Germinal center (tissue), 1 donor: ENCODE measurements at places on chromosomes 2 and 18.

DNA sequence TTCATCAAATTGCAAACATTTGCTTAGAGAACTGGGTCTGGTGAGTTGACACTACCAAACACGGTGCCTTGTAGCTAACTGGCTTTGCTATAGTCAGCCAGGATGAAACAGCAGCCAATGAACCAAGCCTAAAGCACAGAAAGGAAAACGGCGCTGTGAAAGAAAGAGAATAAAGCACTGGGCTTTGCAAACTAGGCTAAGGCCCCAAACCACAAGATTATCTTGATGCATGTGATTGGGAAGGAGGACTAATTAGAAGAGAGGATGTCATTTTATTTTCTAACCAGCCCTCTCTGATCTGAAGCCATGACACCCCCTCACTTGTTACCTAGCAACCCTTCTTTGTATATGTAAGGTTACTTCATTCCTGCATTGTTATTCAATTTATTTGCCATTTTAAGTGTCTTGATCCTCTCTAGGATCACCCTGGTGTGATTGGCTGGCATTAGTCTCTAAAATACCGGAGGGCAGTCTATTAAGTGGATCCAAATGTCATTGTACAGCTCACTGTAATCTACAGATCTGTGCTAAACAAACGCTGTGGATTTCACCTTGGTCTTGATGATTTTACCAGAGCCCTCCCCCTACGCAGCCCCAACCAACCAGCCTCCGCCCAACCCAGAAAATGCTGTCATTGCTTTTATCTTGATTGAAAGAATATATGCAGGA, 395.4 kb upstream of the ACVR2A start:
- DNase-seq, result no peak

GRCh38 chr2:110215566-110216158, 3.3 kb upstream of the MTLN start:
- no peak for DNase-seq

GRCh38 chr18:22456547-22456946, 38.8 kb upstream of the CTAGE1 start:
- no peak for DNase-seq

DNA sequence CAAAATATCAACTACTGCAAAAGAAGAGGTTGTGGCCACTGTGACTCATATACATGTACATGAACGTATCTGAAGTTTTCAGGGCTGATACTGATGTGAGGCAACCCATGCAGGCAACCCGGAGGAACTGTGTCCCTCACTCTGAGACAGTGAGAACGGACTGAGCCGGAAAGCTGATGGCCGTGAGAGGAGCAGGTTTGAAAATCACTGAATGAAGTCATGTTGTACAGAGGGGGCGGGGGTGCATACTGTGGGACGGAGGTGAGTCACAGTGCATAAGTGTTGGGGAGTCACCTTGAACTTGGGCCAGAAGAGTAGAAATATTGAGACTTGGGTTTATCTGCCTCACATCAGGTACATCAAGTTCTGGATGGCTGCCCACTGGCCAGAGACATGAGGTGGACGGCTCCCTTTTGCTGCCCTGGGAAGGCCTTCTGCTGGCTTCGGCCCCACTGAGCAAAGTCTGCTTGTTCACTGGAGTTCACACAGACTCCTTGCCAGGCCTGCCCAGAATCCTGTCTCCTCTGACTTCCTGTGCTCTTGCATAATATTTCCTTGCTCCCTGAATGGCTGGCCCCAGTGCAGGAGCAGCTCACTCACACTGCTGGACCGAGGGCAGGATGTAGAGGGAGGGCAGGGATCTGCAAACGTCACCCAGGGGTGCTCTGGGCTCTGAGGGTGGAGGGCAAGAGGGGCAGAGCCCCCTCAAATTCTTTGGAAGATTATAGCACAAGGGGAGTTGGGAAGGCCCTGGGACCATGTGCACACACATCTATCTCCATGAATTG, 18.1 kb downstream of the EPAS1 start:
- DNase-seq, result no peak

GRCh38 chr2:46480562-46480961, 1.2 kb downstream of the TMEM247 start:
- no peak for DNase-seq

DNA sequence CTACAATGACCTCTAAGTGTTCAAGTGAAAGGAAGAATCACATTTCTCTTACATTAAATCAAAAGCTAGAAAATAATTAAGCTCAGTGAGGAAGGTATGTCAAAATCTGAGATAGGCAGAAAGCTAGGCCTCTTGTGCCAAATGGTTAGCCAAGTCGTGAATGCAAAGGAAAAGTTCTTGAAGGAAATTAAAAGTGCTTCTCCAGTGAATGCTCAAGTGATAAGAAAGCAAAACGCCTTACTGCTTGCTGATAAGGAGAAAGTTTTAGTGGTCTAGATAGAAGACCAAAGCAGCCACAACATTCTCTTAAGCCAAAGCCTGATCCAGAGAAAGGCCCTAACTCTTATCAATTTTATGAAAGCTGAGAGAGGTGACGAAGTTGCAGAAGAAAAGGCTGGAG, 932.3 kb upstream of the ACVR2A start:
- no peak for DNase-seq

GRCh38 chr2:209321076-209321475, 102.8 kb upstream of the MAP2 start:
- no peak for DNase-seq

- DNase-seq, result peak; percentile 69
Measured at GRCh38 chr2:177392373-177393202, at the start of gene AGPS. Gene AGPS (plus strand): TSS chr2:177392773. CDS start chr2:177392790, 17 bp downstream.

GRCh38 chr2:237529452-237530402, 36.6 kb upstream of the PRLH start:
- DNase-seq, result peak; percentile 54

GRCh38 chr2:234565201-234565600, 68.3 kb upstream of the ARL4C start:
- DNase-seq, result peak; percentile 24

GRCh38 chr18:67402543-67402942, 114.0 kb downstream of the DSEL start:
- DNase-seq, result no peak

DNA sequence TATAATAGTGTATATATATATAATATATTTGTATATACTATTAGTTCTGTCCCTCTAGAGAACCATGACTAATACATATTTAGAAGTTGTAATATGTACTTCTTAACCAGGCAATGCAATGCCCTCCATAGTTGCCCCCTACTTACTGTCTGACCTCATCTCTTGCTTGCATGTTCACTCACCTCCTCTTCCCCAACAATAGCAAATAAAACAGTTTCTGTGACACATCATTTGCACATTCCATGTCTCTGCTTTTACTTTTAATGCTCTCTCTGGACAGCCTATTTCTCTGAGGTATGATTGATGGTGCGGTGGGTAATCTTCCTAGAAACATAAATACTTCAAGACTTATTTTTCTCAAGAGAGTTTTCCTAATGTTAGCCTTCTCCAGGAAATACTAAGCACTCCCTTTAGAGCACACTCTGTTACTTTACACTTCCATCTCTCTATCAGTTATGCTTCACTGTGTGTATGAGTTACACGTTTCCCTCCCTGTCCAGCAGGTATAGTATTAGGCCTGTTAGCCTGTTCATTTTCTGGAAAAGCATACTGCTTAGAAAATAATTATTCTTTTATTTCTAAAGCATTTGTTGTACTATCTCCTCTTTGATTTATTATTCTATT, 295.6 kb upstream of the LRATD1 start:
- no peak for DNase-seq

DNA sequence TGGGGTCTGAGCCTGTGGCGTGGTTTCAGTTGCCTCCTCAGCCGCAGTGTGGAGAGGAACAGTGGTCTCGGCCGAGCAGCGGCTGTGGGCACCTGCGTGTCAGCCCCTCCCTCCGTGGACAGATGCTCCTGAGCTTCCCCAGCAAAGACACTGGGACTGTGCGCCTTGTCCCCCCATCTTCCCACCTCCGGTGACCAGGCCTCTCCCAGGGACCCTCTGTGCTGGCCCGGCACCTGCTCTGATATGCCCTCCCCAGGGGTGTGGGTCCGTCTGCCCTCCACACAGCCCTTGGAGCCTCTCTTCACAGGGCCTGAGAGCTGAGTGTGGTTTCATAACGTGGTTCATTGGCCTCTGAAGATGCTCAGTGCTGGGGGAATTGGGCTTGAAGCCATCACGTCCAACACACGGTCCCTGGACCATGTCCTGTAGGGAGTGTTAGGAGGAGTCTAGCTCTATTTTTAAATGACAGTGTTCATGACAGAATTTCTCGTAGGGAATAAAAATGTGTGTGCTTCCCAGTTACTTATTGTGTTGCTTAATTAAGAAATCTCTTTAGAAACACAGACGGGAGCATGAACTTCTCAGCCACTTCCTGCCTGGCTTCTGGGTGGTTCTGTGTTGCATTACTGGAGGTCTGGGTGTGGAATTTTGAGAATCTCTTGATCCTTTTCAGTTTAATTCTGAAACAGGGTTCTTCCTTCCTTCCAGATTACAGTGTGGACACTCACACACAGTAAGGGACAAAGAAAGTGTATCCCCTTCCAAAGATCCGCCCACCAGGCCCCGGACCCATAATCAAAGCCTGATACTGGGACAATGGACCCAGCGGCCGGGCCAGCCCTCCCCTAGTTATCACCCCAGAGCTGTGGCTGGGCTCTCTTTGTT, 110.7 kb downstream of the NFATC1 start:
- peak; percentile 53 for DNase-seq

GRCh38 chr2:115105966-115106365, 663.5 kb downstream of the DPP10 start:
- DNase-seq, result no peak

- DNase-seq, result no peak
Measured at GRCh38 chr2:240502430-240503121, 55.2 kb downstream of the ANKMY1 start.

DNA sequence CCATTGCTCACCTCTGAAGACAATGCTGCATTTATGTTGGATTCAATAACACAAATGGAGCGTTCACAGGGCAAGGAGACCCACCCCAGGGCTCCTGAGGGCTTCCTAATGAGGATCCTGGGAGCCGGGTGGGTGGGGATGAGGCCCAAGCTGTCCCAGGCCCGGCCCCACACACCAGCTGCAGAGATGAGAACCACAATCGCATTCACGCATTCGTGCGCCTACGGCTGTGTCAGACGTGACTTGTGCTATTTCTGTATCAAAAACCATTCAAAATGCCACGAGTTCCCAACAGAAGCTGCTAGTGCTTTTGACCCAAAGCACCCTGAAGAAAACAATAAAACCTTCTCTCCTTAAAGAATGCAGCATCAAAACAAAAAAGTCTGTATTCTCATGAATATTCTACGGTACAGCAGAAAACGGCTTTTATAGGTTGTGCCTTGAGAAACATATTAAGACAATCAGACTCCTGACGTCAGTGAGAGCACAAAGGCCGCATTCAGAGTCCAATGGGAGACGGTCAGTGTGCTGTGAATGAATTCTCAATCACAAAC, 205.4 kb downstream of the HDAC4 start:
- no peak for DNase-seq

DNA sequence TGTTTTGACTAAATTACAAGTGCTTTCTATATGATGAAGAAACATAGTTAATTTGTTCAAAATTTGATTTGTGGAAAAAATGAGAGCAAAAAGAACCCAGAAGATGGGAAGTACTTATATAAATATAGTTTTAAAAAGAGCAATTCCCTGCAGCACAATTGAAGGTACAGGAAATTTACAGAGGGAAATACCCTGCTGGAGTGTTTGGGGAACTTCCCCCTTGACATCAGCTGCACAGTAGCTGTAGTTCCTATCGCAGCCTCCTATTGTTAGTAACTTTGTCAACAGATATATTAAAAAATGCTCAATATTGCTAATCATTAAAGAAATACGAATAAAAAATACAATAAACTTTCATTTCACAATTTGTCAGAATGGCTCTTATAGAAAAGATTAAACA, 1118.8 kb upstream of the ZEB2 start:
- peak; percentile 10 for DNase-seq

DNA sequence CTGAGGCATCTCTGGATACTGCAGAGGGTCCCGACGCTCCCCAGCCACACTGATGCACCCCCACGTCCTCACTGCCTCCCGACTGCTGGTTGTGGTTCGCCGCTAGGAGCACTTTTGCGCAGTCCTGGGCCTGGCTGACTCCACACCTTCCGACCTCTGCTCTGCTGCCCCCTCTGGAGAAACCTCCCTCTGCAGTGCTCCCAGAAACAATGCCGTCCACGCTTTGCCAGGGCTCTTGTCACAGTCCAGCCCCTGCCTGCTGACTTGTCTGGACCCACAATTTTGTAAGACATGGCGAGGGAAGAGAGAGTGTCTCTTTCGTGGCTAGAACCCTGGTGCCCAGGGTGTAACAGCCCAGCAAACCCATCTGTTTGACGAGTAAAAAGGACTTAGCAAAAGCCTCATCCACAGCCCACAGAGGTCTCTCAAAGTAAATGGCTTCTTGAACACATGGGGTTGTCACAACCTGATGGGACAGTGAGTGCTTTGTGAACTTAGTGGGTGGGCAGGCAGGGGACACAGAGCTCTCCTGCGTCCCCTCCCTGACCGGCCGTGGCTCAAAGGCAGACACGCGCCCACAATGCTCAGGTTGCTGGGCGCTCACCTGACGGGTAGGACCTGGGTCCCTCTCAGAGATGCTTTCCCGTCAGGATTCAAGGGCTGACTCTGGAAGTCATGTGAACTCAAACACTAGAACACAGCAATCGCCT, 4.0 kb downstream of the COPS9 start:
- DNase-seq, result no peak

GRCh38 chr2:174546519-174547506, 50.8 kb downstream of the WIPF1 start:
- no peak for DNase-seq

- DNase-seq, result no peak
Measured at GRCh38 chr2:173399229-173399628, 44.6 kb downstream of the CDCA7 start.

DNA sequence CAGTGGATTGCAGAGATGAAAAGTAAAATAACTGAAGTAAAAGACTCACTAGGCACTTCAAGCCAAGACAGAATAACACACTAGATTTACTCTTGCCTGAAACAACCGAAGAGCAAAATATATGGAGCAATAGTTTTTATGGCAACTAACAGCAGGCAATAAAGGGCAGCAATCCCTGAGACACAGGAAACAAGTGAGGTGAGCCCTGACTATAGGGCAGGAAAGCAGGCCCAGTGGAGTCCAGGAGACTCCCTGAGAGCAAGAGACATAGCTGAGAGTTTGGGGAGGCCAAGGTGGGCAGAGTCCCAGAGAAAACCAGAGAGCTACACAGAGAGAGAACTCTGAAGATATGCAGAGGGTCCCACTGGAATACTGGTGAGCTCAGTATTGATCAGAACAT, 18.8 kb downstream of the FARSB start:
- DNase-seq, result no peak

GRCh38 chr2:37764739-37765138, 93.3 kb upstream of the CDC42EP3 start:
- no peak for DNase-seq
